ENCODE measurements at places on chromosomes 7 and 10.

DNA sequence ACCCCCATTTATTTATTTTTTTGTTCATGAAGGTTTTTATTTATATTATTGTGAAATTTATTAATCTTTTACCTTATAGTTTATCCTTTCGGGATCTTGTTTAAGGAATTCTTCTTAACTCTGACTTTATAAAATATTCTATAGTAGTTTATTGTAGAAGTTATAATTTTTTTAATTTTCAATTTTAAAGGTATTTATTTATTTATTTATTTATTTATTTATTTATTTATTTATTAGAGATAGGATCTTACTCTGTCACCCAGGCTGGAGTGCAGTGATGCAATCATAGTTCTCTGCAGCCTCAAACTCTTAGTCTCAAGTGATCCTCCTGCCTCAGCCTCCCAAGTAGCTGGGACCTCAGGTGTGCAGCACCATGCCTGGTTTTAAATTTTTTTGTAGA, 56.0 kb downstream of the NRF1 start:
- no peak for DNase-seq

DNA sequence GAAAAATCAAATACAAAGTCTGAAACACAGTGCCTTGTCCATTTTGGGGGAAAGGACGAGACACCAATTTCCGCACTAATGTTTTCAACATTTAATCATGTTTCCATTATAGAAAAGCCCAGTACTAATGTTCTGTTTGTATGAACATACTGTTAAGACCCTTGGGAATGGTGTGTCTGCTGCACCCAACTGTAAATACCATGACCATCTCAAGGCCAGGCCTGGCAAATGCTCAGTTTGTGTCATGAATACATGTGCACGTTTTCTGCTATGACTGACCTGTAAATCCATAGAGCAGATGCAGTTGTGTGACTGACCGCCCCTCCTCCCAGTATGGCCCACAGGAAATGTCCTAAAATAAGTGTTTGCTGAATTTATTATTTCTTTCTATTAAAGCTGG, 270.0 kb downstream of the TNS3 start:
- DNase-seq, result no peak

DNA sequence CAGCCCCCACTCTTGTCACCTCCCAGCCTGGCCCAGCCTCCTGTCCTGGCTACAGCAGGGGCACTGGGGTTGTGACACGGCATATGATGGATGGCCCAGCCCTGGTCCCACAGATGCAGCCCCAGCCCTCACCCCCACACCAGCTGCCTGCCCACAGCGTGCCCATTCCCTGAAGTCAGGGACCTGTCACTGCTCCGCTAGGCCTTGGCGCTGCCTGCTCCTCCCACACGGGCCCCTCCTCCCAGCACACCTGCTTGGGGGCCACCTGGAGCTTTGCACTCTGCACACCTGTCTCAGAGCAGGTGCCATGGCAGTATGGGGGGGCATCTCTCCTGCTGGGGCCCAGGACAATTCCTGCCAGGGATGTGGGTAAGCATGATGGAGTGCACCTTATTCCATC, 3.5 kb downstream of the GCK start:
- DNase-seq, result no peak

DNA sequence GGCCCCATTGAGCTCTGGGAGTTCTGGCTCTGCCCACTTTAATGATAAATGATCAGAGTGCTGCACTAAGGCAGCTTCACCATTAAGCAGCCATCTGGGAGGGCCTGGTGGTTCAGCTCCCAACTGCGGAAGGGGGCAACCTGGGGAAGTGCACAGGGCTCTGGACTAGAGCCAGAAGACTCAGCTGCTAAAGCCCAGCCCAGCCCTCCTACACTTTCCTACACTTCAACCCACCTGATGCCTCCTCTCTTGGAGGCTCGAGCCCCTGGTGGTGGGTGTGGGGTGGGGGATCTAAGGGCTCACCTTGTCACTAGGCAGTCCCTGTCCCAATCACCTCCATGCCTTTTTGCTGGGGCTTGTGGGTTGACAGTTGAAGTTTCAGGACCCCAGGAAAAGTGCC, 60.6 kb upstream of the ANTXRL start:
- DNase-seq, result peak; percentile 31

DNA sequence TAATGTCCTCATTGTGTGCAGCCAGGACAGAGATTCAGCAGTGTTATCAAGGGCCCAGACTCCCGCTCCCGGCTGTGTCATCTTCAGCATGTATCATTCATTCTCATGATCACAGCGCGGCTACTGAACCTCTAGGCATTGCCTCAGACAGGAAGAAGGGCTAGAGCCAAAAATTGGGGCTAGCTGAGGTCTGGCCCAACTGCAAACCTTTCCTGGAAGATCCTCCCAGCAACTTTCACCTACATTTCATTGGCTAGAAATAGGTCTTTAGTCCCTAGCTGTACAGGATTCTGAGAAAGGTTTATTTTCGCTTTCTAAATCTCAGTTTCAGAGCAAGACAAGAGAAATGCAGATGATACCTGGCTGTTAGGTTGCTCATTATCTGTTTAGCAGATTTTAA, 81.9 kb downstream of the CREM start:
- DNase-seq, result no peak

- DNase-seq, result no peak
These were observed 64.6 kb downstream of the GSAP start for GRCh38 chr7:77351539-77352004.

- no peak for DNase-seq
These were observed 132.6 kb upstream of the NAMPT start for GRCh38 chr7:106417273-106417902.

GRCh38 chr10:92880233-92880861, 32.0 kb downstream of the EXOC6 start:
- peak; percentile 14 for DNase-seq

- no peak for DNase-seq
These were observed 149.9 kb downstream of the CRPPA start for GRCh38 chr7:16271355-16271915.

DNA sequence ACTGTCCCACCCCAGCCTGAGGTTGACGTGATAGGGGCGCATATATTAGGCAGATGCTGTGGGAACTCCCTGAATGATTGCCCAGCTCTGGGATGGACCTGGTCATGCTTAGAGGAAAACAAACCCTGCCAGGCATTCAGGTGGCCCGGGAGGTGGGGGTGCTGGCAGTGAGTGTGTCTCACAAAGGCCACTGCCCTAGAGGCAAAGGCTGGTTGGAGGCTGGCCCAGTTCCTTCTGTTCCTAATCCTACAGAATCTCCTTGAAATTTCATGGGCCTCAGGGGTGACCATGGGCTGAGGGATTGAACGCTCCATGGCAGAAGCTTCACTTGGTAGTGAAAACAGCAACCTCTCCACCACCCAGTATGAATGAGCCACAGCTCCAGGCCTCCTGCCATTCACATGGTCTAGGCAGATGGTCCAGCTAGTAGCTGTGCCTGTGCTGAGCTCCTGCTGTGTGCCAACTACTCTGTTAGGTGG, 25.6 kb downstream of the ADRA2A start:
- DNase-seq, result no peak

DNA sequence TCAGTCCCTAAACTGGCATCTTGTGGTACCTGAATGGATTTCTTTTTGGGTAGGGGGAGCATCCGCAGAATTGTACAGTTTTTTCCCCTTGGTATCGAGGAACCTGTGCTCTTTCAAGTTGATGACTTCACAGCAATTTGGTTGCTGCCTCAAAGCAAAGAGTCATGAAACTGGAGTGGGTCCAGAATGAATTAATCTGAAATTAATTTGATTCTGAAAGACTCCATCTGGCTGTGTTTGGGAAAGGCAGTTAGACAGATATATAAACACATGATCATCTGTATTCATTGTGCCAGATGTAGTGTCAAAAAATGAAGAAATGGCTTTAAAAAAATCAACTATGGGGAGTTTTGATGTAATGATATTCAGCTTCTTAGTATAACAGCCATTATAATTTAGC, 136.1 kb downstream of the CELF2 start:
- DNase-seq, result no peak

GRCh38 chr10:3734111-3734510, 50.9 kb downstream of the KLF6 start:
- no peak for DNase-seq

- no peak for DNase-seq
These were observed 365.6 kb downstream of the WDR11 start for GRCh38 chr10:121216721-121217181.

DNA sequence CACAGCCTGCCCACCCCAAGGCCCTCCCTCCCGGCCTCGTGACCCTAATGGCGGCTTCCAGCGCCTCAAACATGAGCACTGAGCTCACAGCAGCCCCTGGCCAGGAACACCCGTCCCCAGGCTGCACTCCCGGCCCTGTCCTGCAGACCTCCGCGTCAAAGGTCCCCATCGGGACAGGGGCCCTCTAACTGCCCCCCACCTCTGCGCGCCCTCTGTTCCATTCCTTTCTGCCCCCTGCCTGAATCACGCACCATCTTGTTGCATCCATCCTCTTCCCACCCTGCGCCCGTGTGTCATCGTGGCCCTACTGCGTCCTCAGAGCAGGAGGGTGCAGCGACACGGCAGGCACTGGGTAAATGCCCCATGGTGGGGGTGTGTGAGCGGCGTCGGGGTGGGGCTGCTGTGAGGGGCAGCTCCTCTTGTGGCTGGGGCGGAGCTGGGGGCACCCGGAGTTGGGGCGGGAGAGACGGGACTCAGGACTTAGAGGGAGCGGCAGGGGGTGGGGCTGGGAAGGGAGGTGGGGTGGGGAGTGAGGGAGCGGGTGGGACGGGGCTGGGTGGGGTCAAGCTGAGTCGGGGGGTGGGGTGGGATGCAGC, 13.4 kb downstream of the SLC29A4 start:
- no peak for DNase-seq

- DNase-seq, result no peak
These were observed 67.3 kb upstream of the SHH start for GRCh38 chr7:155879592-155879991.

DNA sequence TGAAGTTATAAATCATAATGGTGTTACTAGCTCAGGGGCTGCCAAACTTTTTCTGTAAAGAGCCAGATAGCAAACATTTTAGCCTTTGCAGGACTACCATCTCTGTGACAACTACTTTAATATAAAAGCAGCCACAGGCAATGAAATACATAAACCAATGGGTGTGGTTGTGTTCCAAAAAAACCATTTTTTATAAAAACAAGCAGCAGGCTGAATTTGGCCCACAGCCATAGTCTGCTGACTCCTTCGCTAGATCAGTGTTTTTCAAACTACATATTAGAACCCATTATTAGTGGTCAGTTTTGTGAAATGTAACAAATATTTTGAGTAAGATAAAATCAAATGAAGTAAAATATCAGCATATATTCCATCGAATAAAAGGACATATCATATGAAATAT, 13.6 kb downstream of the GNG11 start:
- DNase-seq, result no peak

- DNase-seq, result no peak
These were observed 387.3 kb upstream of the LRGUK start for GRCh38 chr7:133739817-133740216.

DNA sequence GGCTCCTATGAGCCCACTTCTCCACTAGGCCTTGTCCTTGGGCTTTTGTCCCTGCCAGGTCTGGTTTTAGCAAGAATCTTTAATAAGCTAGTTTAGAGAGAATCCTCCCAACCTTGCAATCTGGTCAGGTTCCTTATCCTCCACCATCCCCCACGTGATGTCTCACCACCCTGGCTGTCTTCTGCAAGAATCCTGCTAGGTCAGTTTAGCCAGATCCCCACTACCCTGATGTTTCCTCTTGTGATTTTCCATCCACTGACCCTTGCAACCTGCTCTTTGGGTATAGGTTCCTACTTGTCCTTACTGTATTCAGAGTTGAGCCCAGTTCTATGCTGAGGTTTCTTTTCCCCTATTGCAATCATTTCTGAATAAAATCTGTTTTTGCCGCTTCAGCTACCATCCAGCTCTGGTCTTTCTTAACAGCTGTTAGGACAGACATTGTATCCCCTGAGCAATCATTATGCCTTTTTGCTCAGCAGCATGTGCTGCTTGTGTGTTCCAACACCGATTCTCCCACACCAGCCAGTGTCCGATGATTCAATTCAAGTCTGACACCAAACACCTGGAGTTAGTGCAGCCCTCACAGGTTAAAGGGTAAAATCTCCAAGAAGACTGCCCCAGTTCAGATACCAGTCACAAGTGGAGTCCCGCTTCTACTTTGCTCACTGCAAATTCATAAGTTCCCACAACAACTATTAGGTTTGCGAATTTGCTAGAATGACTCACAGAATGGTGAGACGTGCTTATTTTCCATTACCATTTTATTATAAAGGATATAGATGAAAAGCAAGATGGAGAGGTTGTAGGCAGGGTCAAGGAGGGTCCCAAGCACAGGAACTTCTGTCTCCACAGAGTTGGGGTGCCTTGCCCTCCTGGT, 62.2 kb upstream of the ADCY1 start:
- DNase-seq, result no peak

DNA sequence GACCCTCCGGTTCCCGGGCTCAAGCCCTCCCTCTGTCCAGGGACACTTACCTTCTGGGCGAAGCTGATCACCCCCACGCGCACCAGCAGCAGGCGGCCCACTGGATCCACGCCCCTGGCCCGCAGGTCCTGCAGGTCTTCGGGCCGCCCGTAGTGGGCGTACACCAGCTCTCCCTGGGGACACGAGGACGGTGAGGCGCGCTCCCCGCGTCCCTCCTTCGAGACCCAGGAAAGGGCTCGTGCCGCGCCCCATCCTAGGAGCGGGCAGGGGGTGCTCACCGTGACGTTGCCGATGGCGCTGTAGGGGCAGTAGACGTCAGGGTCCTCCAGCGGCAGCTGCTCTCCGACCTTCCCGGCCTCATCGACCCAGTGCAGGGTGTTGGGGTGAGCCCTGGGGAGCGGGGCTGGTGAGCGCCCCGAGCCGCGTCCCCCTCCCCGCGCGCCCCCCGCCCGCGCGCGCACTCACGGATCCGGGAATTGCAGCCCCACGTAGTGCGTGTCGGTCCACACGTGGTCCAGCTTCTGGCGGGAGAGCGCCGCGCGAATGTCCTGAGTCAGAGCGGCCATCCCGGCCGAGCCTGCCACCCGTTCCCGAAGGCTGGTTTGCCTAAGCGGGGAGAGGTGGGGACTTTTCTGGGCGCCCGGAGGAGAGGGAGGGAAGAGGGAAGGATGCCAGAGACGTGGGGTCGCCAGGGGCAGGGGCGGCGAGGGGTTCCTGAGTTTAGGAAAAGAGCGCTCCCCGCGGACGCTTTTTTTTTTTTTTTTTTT, 8.2 kb downstream of the TFR2 start:
- peak; percentile 89 for DNase-seq

GRCh38 chr10:3485057-3485686, 299.8 kb downstream of the KLF6 start:
- DNase-seq, result no peak

- no peak for DNase-seq
These were observed 64.3 kb upstream of the TMEM106B start for GRCh38 chr7:12146813-12147212.

- peak; percentile 83 for DNase-seq
These were observed 30.6 kb upstream of the PFKFB3 start for GRCh38 chr10:6171881-6172695.

GRCh38 chr10:15494850-15495506, 123.9 kb upstream of the FAM171A1 start:
- DNase-seq, result no peak
